ENCODE measurements at places on chromosomes 2 and 18.
A peak's percentile ranks its signal among the peaks of the same experiment; 100 is the strongest.

DNA sequence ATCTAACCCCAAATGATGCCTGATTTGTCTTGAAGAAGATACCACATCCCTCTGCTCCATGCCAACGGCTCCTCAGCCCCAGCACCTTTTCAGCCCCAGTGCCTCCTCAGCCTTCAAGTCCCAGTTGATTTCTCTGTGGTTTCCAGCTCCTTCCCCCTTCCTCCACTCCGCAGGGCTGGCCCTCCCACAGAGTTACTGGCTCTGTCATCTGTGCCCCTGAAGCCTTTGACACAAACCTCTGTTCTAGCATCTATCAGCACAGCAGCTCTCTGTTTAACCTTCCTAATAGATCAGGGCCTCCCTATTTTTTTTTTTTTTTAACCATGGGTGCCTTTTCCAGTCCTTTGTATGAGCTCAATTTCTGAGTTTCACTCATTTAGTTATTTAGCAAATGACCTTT lies 201.3 kb upstream of the CXCR4 start:
- DNase-seq, result no peak

GRCh38 chr2:98436734-98437133 lies 7.9 kb upstream of the INPP4A start:
- DNase-seq, result no peak

DNA sequence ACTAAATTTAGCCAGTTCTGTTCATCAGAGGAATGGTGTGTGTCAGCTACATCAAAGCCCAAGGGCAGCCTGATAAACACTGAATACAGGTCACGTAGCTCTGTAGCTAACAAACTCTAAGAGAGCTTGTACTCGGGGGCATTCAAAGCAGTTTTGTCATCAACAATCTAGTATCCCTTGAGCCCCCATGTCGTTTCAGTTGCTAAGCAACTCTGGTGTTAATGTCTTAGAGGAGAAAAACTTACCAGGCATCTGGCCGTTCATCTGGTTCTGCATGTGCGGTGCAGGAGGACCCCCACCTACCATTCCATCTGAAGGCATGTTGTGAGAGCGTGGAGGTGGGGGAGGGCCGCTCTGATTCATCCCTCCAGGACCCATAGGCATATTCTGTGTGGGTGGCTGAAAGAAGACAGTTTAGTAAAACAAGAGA lies 33.1 kb downstream of the SS18 start:
- no peak for DNase-seq

GRCh38 chr2:217932803-217933616 lies 69.8 kb downstream of the TNS1 start:
- DNase-seq, result no peak

DNA sequence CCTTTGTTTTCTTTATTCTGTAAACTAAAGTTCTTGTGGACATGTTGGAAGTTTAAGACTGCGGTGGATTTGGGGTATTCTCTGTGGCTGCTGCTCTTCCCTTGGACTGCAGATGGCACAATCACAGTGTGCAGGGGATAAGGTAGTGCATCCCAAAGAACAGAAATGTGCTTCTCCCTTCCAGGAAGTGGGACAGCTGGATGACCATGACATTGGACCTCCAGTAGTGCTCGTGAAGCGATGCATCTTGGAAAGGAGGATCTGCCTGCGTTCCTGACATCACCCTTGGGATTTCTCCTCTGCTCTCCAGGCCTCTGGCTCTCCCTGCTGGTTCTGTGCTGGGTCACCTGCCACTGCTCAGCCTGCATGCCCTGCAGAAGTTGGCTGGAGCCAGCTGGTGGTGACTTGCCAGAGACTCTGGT lies 109.9 kb downstream of the SLC4A3 start:
- DNase-seq, result peak; percentile 14

DNA sequence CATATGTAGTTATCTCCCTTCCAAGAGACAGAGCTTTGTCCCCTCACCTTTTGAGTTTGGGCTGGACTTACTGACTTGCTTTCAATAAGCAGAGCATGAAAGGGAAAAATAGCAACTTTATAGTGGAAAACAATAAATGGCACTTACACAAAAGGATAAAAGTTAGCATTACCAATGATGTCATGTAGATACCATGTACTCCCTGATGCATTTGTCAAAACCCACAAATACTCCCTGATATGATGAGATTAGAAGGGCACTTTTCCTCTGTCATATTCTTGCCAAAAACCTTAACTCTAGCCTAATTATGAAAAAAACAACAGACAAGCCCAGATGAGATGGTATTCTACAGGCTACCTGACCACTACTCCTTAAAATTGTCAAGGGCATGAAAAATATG lies 16.0 kb downstream of the HIBCH start:
- no peak for DNase-seq

- DNase-seq, result no peak
Observed at GRCh38 chr2:235026649-235027557, 75.1 kb downstream of the SH3BP4 start.

DNA sequence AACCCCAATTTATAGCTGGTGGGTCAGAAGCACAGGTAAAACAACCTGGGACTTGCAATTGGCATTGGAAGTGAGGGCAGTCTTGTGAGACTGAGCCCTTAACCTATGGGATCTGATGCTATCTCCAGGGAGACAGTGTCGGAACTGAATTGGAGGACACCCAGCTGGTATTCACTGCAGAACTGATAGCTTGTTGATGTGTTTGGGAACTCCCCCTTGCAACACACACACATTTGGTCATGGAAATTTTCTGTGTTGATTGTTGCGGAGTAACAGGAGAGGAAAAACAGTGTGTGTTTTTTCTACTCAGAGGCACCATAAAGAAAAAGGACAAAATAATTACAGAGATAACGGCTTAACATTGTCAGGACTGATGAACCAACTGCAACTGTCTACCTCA lies 16.1 kb downstream of the TPGS2 start:
- no peak for DNase-seq

DNA sequence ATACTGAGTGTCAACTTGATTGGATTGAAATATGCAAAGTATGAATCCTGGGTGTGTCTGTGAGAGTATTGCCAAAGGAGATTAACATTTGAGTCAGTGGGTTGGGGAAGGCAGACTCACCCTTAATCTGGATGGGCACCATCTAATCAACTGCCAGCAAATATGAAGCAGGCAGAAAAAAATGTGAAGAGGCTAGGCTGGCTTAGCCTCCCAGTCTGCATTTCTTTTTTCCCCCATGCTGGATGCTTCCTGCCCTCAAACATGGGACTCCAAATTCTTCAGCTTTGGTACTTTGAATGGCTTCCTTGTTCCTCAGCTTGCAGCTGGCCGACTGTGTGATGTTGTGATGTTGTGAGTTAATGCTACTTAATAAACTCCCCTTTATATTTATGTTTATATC lies 577.4 kb downstream of the CPS1 start:
- DNase-seq, result no peak

DNA sequence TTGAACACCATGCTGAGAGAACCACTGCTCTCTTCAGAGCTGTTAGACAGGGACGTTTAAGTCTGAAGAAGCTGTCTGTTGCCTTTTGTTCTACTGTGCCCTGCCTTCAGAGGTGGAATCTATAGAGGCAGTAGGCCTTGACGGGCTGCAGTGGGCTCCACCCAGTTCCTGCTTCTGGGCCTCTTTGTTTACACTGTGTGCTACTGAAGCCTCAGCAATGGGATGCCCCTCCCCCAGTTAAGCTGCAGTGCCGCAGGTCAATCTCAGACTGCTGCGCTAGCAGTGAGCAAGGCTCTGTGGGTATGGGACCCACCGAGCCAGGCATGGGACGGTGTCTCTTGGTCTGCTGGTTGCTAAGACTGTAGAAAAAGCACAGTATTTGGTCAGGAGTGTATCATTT lies 162.3 kb upstream of the NXPH2 start:
- DNase-seq, result no peak

DNA sequence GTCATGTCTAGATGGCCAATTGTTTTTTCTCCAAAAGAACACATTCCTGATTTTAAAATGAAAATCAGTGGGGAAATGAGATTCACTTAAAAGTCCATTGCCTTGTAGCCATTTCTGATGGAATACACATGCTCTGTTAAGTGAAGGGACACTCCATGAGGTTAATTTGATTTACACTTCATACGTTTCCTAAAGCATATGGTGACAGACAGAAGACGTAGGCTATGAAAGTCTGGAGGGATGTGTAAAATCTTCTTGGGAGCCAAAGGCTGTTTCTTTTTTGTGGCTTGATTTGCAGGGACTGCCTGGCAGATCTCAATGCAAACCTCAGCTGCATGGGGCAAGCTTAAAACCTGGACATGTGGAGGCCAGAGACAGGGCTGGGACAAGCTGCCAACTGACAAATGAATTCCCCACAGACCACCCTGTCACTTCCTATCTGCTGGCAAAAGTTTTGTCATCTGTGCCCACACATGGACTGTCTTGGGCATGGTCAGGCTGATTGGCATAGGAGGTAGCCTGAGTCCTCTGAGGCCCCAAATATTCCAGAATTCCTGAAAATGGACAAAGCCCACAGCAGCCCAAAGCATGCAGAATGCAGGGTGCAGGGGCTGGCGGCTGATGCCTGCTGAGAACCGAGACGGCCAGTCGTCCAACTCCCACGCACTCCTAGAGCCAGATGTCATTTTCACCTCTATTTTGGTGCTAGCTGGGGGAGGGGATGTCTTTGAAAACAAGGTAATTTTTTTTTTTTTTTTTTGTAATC lies 73.9 kb downstream of the SDC1 start:
- DNase-seq, result no peak

GRCh38 chr18:42588786-42589185 lies 526.7 kb downstream of the RIT2 start:
- no peak for DNase-seq

DNA sequence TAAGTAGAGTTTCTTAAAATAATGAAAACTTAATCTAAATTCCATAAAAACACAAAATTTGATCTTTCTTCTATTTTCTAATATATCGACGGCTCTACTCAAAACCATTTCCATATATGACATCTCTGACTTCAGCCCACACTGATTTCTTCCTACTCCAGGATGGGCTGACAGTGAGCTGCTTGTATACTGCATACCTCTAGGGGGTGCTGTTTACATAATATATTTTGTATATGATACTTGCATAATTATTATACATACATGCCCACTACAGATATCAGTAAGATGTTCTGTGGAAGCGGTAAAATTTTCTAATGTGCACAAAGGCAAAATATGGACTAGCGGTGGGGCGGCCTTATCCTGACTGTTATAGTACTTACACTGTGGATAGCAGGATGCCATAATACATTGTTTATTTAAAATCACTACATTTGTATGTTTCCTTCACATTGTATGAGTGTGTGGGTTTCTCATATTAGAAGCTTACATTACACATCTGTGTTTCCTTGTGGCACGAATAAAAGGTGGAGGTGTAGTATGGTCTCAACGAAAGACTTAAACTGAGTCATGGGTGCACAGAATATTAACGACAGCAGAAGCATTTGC lies 66.1 kb upstream of the NXPH2 start:
- no peak for DNase-seq

GRCh38 chr18:27717816-27718215 lies 459.1 kb downstream of the CDH2 start:
- no peak for DNase-seq

- no peak for DNase-seq
Observed at GRCh38 chr2:217288472-217289063, 428.7 kb upstream of the TNP1 start.

- DNase-seq, result no peak
Observed at GRCh38 chr2:19776941-19777514, 124.8 kb downstream of the TTC32 start.

DNA sequence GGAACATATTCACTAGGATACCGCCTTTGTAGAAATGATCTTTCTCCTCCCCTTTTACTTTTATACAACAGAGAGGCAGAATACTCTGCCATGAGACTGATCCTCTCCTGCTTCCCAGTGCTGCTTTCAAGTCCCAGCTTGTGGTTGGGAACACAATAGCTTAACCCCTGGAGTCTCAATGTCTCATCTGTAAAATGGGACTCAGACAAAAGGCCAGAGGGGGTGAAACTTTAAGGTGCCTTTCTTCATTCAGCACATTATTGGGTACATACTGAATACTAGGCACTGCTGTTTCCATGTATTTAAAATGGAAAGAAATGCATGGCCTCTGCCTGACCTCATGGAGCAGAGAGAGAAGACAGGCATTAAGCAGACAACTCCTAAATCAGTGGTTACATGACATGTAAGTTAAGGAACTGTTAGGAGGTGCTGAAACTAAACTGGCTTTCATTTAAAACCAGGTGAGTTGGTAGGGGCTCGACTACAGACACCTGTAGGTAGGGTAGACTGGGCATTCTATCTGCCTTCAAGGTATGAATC lies 53.8 kb downstream of the MAP4K4 start:
- DNase-seq, result no peak

- no peak for DNase-seq
Observed at GRCh38 chr2:82139979-82140611, 1835.5 kb upstream of the LRRTM1 start.

DNA sequence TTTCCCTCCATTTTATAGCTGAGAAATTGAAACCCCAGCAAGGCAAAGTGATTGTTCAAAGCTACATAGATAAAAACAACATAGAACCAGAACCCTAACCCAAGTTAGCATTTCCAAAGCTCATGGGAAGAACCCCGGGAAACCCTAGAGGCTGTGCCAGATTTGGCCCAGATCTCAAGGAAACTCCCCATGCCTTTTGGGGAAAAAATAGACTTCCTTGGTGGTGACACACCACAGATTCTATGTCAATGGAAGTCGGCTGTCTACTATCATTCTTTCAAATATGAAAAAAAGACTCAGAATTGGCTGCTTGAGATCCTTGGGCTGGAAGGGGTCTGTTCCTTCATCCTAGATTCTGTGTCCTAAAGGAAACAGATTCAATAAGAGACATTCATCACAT lies 8.4 kb downstream of the COL6A3 start:
- DNase-seq, result no peak

- no peak for DNase-seq
Observed at GRCh38 chr2:227643990-227644551, 22.5 kb upstream of the SCYGR5 start.

DNA sequence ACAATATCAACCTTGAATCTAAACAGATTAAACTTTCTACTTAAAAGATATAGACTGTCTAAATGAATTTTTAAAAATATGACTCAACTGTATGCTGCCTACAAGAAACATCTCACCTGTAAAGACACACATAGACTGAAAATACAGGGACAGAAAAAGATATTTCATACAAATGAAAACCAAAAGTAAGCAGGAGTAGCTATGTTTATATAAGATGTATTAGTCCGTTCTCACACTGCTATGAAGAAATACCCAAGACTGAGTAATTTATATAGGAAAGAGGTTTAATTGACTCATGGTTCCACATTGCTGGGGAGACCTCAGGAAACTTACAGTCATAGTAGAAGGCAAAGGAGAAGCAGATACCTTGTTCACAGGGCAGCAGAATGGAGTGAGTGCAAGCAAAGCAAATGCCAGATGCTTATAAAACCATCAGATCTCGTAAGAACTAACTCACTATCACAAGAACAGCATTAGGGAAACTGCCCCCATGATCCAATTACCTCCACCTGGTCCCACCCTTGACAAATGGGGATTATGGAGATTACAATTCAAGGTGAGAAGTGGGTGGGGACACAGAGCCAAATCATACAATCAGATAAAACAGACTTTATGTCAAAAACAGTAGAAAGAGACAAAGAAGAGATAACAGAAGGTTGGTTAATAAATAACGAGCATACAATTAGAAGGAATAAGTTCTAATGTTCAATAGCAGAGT lies 214.4 kb upstream of the SLC39A10 start:
- no peak for DNase-seq
